Aorta (tissue), 5 donors: ENCODE measurements at places on chromosomes 3 and 15.
A peak's percentile ranks its signal among the peaks of the same experiment; 100 is the strongest.

DNA sequence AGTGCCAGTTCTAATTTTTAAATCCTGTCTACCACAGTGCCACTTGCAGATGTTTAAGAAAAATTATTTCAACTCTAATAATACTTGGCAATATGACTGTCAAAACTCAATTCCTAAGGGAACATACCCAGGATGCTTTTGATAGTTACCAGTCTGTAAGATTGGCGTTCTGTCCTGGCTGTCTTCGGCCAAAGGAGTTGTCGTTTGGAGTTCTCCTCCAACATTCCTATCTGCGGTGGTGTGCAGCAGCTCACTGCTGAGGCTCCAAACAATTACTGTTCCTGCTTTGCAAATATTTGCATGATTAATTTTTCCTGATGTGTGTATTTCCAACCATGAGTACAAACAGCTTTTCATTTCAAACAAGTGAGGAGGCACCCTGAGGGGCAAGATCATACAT is 330.8 kb upstream of the DPH6 start:
- no peak for DNase-seq
- no peaks in the 10 kb centered on the region for H3K36me3 ChIP-seq
- no peak overlapping the region for H3K27ac ChIP-seq

GRCh38 chr15:101502572-101503295 is 13.2 kb upstream of the PCSK6 start:
- DNase-seq, result no peak
- H3K36me3 ChIP-seq, result no peaks in the 10 kb centered on the region
- no peaks in the 10 kb centered on the region for H3K27me3 ChIP-seq
- H3K27ac ChIP-seq, result no peak overlapping the region
- H3K4me1 ChIP-seq, result no peaks in the 10 kb centered on the region

DNA sequence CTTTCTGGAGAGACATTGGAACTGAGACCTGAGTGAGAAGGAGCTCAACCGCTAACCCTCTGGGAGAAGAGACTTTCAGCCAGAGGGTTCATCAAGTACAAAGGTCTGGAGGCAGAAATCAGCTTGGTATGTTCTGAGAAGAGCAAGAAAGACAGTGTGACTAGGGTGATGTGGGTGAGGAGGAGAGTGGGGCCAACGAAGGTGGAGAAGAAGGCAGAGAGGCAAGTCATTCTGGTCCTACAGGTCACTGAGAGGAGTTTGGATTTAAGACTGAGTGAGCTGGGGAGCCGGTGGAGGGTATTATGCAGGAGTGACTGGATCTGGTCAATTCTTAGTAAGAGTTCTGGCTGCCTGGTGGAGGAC is 12.2 kb downstream of the XIRP1 start:
- no peaks in the 10 kb centered on the region for H3K36me3 ChIP-seq
- H3K27ac ChIP-seq, result peak overlapping the region; percentile 4
- H3K27me3 ChIP-seq, result no peaks in the 10 kb centered on the region

DNA sequence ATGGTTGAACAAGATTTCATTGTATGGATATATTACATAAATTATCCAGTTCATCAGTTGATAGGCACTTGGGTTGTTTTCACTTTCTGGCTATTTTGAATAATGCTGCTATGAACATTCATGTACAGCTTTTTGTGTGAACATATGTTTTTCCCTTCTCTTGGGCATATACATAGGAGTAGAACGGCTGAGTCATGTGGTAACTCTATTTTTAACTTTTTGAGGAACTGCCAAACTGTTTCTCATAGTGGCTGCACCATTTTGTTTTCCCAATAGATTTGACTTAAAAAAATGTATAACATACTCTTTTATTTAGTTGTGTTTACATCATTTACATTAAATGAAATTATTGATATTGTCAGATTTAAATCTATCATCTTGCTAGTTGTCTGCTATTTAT is 28.8 kb upstream of the RFX7 start:
- DNase-seq, result no peak
- H3K27ac ChIP-seq, result no peak overlapping the region
- H3K4me1 ChIP-seq, result no peaks in the 10 kb centered on the region
- H3K4me3 ChIP-seq, result no peak overlapping the region

GRCh38 chr3:30644615-30645014 is 38.2 kb downstream of the TGFBR2 start:
- H3K27ac ChIP-seq, result no peak overlapping the region
- H3K36me3 ChIP-seq, result peaks cover 10% of the 10 kb centered on the region
- peaks cover 24% of the 10 kb centered on the region for H3K4me1 ChIP-seq
- DNase-seq, result no peak

DNA sequence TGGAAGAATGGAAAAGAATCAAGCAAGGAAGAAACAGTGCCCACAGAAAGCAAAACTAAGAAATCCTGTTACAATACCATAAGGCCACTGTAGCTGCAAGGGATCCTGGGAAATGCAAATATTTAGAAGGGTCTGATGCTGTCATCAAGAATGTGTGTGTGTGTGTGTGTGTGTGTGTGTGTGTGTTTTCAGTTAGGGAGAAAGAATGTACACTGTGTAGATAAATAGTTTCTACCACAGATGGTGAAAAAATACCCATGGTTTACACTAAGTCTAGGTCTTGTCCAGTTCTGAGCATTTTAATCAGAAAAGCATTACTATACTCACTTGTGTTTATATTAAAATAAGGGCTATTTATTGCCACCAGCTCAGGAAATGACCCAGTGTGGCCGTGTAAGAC is 355.0 kb downstream of the RBMS3 start:
- no peak overlapping the region for H3K27ac ChIP-seq
- no peak for DNase-seq
- H3K36me3 ChIP-seq, result no peaks in the 10 kb centered on the region

DNA sequence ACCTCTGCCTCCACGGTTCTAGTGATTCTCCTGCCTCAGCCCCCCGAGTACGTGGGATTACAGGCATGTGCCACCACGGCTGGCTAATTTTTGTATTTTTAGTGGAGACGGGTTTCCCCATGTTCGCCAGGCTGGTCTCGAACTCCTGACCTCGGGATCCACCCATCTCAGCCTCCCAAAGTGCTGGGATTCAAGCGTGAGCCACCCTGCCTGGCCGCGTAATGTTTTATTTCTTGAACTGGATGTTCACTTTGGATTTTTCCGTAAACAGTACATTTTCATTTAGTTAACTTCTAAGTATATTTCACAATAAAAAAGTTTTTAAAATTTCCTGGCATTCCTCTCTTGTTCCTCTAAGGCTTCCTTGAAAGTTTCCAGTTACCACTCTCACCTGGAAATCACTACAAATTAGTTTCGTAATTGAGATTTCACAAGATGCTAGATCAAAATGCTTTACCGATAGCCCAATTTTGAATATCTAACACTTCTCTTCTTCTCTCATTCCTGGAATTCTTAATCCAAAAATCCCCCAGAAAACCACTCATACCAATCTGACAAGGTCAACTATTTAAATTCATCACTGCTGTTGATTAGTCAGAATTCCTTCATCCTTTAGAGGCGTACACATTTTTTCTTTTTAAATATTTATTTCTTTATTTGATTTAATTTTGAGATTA is 44.7 kb upstream of the INO80 start:
- no peak overlapping the region for H3K4me3 ChIP-seq
- no peaks in the 10 kb centered on the region for H3K36me3 ChIP-seq
- no peak for DNase-seq

DNA sequence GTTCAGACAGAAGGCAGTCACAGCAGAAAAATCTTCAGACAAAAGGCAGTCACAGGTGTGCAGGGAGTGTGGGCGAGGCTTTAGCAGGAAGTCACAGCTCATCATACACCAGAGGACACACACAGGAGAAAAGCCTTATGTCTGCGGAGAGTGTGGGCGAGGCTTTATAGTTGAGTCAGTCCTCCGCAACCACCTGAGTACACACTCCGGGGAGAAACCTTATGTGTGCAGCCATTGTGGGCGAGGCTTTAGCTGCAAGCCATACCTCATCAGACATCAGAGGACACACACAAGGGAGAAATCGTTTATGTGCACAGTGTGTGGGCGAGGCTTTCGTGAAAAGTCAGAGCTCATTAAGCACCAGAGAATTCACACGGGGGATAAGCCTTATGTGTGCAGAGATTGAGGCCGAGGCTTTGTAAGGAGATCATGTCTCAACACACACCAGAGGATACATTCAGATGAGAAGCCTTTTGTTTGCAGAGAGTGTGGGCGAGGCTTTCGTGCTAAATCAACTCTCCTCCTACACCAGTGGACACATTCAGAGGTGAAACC is 27.6 kb downstream of the ZNF589 start:
- H3K27ac ChIP-seq, result no peak overlapping the region
- H3K4me3 ChIP-seq, result no peak overlapping the region
- no peak for DNase-seq

DNA sequence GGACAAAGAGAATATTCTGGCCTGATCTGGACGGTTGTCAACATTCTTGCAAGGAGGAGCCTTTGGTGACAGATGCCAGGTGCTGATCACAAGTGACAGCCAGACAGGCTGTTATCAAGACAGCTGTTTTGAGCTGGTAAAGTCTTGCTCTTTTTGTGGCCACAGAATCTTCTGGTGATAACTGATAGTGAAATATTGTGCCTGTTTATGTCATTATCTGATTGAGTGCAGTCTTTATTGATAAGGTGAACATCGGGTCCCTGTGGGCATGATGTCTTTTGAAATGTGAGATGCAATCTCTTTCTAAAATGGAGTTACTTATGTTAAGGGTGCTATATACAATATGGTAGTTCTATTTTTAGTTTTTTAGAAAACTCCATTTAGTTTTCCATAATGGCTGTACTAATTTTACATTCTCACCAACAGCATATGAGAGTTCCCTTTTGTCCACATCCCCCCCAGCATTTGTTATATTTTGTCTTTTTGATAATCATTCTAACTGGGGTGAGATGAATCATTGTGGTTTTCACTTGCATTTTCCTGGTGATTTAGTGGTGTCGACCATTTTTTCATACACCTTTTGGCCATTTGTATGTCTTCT is 10.7 kb downstream of the CEP63 start:
- no peaks in the 10 kb centered on the region for H3K4me1 ChIP-seq
- no peak for DNase-seq
